NCI-H526 treated with DMSO at 0.1 percent for 48 hours (cell line): ENCODE measurements at places on chromosomes 5 and 9.

GRCh38 chr5:2797981-2798380 lies 46.5 kb upstream of the IRX2 start:
- no peak for DNase-seq

DNA sequence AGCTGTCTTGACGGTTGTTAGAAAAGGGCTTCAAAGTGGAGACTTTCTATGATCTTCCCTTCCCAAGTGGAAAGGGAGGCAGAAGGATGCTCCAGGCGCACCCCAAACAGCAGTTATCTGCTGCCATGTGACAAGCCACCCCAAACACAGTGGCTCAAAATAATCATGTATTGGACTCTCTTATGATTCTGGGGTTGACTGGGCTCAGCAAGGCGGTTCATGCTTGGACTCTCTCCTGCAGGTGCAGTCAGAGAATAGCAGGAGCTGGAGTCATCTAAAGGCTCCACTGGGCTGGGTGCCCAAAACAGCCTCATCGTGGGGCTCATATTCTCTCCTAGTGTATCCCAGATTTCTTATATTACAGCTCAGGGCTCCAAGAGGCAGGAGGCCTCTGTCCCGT lies 177.6 kb upstream of the IER5L start:
- no peak for DNase-seq

DNA sequence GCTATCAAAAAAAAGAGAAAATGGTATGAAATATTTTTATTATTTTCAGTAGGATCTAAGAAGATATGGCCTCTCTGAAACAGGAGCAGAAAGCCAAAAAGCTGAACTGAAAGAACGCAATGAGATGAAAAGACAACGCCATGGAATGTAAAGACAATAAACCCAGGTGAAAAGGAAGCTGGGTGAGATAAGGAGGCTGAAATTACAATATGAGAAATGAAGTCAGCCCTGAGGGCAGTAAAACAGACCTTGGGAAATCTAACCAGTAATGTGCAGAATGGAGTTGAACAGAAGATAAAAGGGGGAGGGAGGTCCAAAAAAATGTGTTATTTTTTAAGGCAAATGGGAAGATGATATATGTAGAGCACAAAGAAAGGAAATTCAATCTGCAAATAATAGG lies 265.3 kb downstream of the ENC1 start:
- DNase-seq = no peak

DNA sequence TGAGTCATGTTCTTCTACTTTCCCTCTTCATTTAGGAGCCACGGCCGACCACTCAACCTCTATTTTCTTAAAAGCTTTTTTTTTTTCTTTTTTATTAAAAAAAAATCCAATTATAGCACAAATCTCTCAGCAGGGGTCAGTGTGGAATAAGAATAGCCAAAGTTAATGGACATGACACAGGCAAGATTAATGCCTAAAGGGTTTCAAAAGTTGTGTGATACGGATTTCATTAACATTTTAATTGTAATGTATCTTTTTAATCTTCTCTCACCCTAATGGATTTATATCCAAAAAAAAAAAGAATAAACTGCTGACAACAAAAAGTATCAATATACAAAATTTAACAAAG lies 5.4 kb downstream of the NACC2 start:
- DNase-seq = no peak

DNA sequence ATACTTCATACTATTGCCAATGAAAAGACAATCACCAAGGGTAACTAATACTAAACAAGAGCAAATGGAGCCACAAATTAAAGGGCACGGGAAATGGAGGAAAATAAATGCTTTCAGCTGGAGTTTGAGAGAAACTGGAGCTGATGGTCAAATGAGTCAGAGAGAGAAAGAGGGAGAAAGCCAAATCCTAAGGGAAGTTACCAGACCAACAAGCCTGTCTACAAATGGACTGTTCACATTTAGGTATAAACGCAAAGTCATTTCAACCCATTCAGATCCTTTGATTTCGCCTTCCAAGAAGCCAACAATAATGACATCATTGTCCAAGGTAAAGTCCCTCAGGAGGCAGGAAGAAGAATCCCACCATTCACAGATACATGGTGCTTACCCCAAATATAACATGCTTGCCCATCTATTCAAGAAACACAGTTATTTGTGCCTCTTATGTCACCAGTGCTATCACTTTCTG lies 351.8 kb downstream of the RAB3C start:
- no peak for DNase-seq

- DNase-seq = no peak
Observed at GRCh38 chr5:132485641-132486317, 4.8 kb downstream of the IRF1 start.

DNA sequence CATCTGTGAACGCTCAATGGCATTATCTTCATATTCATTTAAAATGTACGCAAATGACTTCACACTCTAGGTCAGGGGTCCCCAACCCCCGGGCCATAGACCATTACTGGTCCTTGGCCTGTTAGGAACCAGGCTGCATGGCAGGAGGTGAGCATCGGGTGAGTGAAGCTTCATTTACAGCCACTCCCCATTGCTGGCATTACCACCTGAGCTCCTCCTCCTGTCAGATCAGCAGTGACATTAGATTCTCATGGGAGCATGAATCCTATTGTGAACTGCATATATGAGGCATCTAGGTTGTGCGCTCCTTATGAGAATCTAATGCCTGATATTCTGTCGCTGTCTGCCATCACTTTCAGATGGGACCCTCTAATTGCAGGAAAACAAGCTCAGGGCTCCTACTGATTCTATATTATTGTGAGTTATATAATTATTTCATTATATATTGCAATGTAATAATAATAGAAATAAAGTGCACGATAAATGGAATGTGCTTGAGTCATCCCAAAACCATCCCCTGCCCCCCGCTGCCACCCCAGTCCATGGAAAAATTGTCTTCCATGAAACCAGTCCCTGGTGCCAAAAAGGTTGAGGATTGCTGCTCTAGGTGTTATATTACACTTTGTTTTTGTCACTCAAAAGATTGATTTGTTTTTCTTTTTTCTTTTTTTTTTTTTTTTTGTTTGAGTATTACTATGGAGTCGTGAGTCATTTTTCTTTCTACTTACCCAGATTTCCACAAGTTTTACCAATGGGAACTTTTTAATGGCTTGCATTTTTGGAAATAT lies 127.2 kb downstream of the DOCK8 start:
- no peak for DNase-seq

DNA sequence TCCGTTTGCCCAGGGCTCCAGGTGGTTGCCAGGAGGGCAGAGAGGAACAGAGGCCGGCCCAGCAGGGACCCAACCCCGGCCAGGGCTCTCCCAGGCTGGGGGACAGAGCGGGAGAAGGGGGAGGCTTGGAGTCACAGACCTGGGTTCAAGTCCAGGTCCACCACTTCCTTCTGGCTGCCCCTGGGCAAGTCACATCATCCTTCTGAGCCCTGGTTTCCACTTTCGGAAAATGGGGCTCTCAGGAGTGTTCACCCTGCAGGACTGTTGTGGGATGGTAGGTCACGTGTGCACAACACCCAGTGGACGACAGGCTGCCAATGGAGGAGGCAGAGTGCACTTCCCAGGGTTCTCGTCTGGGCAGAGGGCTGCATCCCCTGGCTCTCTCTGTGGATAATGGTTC lies 245.4 kb downstream of the PBX3 start:
- no peak for DNase-seq

DNA sequence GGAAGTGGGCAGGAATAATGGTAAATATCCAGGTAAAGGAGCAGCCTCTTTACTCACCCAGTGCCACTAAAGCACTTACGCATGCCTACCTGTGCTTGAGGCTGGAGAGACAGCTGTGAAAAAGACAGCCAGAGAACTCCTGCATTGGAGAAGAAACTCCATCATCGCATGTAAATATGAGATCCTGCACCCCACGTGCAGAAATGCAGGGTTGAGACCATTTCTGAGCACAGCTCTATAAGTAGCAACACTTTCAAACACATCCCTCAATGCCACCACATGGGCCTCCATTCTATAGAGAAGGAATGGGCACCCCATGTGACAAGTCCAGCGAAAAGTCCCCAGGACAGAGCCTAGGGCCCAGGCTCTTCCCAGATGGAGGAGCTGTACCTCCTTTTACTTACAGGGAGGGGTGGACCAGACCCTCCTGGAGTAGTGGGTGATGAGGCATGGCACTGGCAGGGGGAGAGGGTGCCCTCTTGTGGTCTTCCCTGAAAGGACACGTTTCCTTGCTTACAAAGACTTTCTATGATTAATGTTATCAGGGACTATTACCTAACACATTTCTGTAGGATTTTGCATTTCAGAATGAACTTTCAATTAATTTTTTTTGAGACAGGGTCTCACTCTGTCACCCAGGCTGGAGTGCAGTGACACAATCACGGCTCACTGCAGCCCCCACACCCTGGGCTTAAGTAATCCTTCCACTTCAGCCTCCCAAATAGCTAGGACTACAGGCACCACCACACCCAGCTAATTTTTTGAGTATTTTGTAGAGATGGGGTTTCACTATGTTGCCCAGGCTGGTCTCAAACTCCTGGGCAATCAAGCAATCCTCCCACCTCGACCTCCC lies 55.3 kb upstream of the IL17B start:
- peak; percentile 12 for DNase-seq

- no peak for DNase-seq
Observed at GRCh38 chr5:68652534-68652965, 437.0 kb downstream of the PIK3R1 start.

- peak; percentile 65 for DNase-seq
Observed at GRCh38 chr5:137078171-137078665, 420.9 kb downstream of the SPOCK1 start.

DNA sequence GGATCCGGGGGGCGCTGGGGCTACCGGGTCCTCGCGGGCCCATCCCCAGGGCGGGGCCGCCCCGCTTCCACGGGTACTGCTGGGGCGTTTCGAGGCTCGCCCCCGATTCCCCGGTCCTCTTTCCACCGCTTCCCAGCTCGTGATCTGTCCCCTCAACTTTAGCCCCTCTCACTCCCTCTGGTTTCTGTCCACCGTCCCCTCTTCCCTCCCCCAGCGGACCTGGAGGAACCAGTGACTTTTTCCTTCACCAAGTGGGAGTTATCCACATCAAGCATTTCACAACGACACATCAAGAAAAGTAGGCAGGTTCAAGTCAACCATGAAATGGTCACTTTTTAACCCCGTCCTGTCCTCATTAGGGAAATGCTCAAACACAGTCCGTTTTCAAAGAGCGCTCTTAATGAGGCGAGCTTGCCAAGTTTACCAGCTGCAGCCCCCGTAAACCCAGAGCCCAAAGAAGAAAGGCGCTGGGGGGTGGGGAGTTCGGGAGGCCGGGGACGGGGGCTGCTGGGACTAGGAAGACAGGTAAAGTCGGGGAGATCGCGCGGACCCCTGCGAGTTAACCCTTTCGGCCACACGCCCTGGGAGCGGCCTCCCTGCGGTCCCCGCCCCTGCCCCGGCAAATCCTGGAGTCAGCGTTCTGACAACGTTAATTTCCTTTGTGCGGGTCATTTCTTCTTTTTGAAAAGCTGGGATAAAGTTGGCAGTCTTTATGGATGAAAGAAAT lies 2.1 kb upstream of the NFIB start:
- peak; percentile 28 for DNase-seq

DNA sequence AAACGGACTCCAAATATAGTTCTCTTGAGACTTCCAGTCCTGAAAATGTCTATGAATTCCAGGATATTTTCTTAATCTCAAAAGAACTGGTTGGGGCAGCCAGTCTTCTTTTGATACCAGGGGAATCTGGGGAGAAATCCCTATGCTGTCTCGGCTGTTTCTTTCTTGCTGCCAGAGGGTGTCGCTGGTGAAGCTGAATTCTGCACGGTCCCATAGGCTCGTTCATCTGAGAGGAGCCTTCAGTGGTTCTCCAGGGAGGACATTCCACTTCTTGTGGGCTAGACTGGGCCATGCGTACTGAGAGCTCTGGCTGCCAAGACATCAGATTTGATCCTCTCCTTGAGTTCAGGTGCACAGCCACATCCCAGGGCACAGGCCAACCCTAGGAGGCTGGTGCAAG lies 155.0 kb upstream of the CLINT1 start:
- DNase-seq = peak; percentile 21

DNA sequence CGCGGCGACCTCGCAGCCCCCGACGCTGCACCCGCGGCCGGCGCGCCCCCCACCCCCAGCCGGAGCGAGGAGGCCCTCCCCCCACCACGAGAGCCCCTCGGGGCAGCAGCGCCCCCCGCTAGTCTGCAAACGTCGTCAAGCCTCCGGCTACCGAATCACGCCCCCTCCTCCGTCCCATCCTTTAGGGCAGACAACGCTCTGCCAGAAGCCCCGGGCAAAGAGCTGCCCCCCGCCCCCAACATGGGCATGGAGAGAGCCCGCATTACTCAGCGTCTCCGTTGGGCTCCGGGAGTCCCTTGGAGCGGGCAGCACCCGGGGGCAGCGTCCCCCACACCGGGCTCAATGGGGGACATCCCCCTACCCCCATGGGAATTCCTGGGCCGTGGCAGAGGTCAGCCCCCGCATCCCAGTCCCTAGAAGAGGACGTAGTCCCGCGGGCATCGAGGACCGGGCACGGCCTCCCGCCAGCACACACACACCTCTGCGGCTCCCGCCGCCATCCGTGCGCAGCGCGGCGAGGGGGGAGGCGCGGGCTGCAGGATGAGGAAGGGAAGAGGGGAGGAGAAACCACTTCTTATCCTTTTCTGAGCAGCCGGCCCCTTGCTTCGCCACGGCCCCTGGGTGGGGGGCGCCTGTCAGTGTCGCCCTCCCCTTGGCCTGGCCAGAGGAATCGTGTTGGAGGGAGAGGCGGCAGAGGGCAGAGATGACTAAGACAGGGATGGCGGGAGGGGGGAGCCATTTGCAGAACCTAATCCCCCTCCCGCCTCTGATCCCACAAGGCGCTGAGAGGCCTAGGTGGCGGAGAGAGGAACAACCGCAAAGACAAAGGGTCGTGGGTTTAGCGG lies 750 bp downstream of the DNM1 start:
- peak; percentile 18 for DNase-seq

DNA sequence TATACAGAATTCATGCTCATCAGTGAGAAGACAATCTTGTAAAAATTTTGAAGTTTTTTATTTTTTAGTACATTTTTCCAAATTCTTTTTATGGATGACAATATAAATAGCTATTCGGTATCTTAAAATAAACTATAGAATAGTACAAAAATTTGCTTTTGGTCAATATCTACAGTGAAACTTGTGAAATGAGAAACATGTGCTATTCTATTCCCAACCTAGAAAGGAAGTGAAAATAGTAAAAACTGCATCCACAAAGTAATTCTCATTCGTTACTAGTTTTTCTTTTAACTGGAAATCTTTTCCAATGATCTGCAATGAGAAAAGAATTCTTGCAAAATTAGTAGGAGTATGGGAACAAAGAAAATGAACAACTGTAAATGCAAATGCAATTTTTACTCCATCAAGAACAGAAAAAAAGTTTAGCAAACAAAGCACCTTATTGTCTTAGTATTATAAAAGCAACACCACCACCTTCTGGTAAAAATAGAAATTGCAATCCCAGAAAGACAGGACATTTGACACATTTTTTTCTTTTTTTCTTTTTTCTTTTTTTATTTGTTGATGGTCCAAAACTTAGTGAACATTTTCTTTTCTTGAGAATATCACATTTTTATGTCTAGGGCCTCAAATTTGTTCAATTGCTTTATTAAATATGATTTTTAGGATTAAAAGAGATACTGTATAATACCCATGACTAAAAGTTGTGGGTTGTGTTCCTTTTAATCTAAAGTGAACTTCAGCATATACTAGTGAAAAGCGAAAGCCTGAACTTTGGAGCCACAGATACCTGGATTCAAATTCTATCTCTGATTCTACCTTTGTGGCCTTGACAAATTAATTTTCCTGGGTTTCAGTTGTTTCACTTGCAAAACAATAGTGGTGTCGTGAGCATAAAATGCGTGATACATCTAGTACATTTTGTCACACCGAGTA lies 72.3 kb downstream of the SLCO4C1 start:
- peak; percentile 22 for DNase-seq
